ENCODE measurements at places on chromosomes 6 and 20.
A peak's percentile ranks its signal among the peaks of the same experiment; 100 is the strongest.

GRCh38 chr6:34602318-34603111, 46.4 kb upstream of the SPDEF start:
- no peak for DNase-seq

DNA sequence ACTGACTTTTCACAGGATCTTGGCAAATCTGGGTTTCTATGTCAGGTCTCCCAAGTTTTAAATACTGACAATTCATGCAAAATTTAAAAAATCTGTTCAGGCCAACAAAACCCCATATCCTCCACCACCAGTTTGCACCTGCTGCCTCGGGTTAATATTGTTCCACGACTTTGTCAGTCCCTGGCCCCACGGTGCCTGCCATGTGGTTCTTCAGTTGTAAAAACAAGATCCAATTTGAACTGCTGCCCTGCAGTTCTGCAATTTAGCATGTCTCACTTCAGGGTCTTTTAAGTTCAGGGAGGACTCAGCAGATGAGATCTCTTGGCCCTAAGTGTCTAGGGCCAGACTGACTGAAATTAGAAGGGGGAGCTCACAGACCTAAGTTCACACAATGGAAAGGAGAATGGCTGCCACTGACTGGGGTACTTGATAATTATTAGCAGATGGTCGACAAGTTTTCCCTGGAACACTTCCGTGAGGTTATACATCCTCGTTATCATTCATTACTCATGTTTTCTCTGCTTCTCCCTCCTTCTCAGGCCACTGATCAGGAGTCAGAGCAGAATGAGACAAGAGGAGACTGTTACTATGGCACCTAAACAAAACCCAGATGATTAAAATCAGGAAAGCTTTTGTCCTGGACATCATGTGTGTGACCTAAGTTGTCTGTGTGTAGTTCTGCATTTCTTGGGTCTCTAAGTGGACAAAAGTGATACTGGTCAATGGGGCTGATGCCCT, 223.6 kb downstream of the KIF16B start:
- DNase-seq, result no peak

DNA sequence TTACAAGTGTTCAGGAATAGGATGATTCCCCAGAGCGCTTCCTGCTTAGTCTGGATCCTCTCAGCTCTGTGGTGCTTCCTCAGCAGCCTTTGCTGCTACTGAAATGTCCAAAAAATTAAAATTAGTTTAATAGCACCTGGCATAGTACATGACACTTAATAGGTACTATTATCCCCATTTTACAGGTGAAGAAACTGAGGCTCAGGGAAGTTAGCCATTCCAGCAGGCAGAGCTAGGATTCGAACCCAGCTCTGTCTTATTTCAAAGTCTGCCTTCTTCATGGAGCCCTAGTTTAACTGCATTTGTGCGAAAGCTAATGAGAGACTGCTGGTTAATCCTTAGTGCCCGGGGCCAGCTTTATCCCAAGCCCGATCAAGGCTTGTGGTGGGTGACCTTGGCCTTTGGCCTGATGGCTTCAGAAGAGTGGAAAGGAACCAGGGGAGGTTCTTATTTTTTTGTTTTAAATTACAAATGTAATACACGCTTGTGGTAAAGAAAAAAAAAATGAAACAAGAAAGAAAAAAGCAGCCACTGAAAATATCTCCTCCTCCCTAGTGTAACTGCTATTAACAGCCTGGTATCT, 30.1 kb downstream of the TOX2 start:
- no peak for DNase-seq

DNA sequence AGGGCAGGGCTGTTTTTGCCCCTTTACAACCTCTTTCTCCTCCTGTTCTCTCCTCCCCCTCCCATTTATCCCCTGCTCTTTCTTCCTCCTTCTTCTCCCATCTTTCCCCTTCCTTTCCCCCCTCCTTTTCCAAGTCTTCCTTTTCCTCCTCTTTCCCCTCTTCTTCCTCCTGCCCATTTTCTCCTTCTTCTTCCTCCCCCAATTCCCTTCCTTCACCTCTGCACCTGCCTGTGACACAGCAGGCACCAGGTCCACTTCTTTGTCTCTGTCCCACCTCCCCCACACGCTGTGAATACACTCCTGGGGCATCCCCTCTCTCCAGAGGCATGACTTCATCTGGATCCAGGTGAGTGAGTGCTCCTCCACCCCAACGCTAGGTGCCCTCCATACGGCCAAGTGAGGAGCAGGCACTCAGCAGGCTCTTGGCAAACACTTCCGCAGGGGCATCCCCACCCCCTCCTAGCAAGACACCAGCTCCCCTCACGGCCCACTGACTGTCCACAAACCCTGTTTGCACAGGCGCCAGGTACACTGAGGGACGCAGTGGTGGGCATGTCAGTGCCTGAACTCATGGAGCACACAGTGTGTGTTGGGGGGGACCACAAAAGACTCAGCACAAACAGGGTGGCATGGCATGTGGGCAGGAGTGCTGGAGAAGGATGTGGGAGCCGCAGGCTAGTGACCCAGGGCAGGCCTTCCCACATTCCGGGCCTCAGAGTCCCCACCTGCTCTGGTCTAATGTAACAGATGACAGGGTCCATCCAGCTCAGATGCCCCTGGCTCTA, 10.7 kb upstream of the TLDC2 start:
- no peak for DNase-seq

- no peak for DNase-seq
These were observed 173.7 kb downstream of the ARHGAP18 start for GRCh38 chr6:129536271-129536670.

- DNase-seq, result peak; percentile 6
These were observed 78.0 kb downstream of the DLGAP4 start for GRCh38 chr20:36384022-36384619.

- DNase-seq, result no peak
These were observed 4.5 kb upstream of the SGK2 start for GRCh38 chr20:43554369-43554768.

GRCh38 chr6:36290668-36291620, 21.1 kb downstream of the PNPLA1 start:
- DNase-seq, result peak; percentile 98

DNA sequence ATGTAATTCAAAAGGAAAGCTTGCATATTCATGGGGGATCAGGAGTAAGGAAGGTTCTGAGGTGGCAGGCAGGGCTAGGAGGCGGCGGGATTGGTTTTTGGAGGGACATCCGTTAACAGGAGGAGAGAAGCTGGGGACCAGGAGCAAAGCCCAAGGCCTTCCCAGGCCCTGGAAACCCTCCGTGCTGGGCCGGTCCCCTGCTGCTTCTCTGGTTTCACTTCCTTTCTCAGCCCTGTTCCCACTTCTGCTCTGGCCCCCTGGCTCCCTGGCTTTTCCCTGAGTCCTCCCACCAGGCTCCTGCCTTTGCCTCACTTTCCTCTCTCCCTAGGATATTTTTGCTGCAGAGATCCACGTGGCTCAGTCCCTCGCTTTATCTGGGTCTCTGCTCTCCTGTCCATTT, 26.4 kb upstream of the SALL4 start:
- DNase-seq, result peak; percentile 22

- DNase-seq, result peak; percentile 59
These were observed 5.5 kb downstream of the DNAJC5 start for GRCh38 chr20:63900413-63900812.

DNA sequence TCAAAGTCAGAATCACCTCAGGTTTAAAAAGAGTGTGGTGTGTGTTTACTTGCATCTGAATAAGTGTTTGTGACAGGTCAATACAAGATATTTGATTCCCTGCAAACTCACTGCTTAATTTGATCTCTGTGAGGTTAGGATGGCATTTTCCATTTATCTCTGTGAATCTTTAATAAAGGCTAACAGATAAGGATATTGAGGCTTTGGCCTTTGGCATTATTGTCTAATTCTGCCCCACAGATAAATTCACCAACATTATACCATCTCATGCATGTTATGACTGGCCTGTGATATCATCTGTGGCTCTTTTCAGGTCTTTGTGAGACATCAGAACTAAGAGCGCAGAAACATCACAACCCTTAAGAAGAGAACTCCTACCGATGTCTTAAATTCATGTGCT, 84.7 kb downstream of the TRMT6 start:
- no peak for DNase-seq

- no peak for DNase-seq
These were observed 27.2 kb upstream of the PREX1 start for GRCh38 chr20:48855046-48855445.

DNA sequence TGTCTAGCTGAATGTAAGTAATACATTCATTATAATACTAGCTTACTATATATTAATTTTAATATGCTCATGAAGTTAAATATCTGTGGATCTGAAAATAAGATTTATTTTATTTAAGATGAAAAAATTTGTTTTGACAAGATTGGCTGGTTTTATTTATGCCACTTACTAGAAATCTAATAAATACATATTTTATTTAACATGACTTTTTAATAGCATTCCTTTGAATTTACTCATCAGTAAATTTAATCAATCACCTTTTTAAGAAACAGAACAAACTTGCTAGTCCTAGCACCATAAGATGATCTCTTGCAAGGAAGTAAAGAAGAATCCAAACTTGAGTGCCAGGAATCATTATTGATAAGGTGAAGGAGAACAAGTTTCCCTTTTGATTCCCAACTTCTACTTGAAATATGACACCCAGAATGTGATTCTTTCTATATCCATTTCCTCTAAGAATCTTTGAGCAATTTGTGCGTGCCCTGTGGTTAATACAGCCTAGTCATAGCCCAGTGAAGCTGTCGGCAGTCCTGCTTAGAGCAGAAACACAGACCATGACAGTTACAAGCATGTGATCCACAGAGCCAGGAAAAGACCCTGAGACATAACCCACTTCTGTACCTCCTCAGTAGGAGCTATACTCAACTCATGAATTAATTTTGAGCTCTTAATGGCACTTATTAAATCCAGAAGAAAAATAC, 282.3 kb upstream of the QKI start:
- DNase-seq, result no peak

GRCh38 chr6:129317931-129318820, 391.8 kb downstream of the ARHGAP18 start:
- DNase-seq, result no peak

DNA sequence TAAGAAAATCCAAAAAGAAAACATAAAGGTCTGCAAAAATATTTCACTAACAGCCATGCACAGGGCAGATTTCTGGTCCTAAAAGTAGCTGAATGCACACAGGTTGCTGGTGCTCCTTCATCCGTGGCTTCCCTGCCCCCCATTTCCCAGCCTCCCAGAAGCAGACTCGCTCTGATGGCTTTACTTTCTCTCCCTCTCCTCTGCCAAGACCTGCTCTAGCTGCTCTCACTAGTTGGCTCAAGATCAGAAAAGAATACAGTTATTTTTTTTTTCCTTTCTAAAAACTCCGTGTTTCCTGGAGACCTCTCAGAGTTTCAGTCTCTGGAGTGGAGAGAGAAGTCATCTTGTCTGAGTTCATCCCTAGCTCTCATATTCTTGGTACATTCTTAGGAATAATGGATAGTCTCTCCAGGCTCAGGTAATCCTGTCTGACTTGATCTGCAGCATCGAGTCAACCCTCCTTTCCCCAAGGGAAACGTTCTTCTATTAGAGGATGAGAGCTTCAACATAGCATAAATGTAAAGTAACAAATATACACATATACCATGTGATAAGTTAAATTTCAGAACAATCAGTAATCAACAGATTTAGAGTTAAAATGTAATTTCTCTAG, 214.2 kb downstream of the TBC1D7 start:
- DNase-seq, result no peak
